ENCODE measurements at places on chromosomes 5 and 9.

DNA sequence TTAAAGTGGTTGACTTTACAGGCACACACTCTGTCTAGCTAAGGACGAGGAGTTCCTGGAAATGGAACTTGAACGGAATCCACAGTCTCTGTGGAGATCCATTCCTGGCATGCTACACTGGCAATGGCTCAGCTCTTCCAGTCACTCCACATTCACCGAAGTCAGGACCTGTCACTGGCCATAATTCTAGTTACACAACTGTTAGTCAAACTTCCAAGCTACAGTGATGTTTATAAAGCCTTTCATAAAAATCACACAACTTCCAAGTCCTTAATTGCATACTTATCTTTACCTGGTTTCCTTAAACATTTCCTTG is 15.7 kb downstream of the CDC14B start:
- DNase-seq = no peak

DNA sequence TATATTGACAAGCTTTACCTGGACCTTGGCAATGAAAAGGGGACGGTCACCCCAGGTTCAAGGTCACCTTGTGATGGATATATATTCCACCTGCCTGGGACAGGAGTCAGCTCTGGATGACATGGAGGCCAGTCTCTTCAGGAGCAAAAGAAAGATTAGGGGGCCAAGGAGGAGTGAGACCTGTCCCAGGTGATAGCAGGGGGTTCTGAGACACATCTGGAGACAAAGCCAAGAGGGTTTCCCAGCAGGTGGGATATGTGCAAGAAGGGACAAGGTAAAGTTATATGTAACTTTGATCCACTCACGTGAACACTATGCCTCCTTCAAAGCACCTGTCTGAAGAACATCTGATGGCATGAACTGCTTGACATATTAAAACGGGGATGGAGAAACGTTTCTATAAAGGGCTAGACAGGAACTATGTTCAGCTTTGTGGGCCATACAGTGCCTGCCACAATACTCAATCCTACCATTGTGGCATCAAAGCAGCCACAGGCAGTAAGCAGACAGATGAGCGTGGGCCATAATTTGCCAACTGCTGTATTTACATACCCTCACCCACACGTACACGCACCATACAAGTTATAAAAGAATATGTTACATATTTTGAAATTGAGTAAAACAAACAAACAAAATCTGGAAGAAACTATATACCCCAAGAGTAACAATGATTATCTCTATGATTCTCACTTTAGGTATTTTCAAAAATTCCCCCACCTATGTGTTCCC is 62.9 kb upstream of the ZNF622 start:
- no peak for DNase-seq

GRCh38 chr5:180642181-180642775 is 7.1 kb downstream of the FLT4 start:
- no peak for DNase-seq

DNA sequence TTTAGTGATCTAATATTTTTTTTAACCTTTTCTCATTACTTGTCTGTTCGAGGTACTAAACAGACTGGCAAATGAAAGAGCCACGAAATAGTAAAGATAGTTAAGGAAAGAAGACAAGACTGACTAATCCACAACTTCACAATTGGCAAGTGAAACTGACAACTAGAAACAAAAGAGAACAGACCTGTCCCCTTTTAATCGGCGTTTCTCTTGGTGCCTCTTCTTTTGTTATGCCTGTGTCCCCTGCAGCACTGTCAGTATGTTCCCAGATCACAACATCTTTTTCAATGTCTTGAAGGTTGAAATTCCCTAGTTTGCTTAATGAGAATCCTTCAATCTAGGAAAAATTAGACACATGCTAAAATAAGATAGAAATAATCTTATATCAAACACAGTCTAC is 26.1 kb downstream of the TUT7 start:
- DNase-seq = no peak

DNA sequence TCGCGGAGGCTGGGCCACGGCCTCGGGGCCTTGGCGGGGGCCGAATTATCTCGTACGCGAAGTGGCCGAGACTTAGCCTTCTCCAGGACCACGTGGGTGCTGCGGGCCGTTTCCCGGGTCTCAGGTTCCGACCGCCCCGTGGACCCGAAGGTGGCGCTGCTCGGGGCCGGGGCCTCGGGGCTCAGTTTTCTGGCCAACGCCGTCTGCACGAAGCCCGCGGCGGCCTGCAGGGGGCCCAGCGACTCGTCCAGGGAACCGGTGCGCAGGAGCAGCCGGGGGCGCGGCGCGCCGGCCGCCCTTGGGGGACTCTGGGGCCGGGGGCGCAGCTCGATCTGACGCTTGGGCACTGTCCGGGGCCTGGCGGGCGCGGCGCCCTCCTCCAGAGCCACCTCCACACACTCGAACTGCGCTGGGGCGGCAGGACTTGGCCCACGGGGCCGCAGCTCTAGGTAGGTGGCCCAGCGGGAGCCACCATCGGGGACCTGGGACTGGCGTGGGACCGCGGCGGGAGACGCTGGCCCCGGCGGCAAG is 716 bp downstream of the PROB1 start:
- no peak for DNase-seq

- no peak for DNase-seq
Observed at GRCh38 chr9:88628114-88628513, 93.1 kb downstream of the NXNL2 start.

DNA sequence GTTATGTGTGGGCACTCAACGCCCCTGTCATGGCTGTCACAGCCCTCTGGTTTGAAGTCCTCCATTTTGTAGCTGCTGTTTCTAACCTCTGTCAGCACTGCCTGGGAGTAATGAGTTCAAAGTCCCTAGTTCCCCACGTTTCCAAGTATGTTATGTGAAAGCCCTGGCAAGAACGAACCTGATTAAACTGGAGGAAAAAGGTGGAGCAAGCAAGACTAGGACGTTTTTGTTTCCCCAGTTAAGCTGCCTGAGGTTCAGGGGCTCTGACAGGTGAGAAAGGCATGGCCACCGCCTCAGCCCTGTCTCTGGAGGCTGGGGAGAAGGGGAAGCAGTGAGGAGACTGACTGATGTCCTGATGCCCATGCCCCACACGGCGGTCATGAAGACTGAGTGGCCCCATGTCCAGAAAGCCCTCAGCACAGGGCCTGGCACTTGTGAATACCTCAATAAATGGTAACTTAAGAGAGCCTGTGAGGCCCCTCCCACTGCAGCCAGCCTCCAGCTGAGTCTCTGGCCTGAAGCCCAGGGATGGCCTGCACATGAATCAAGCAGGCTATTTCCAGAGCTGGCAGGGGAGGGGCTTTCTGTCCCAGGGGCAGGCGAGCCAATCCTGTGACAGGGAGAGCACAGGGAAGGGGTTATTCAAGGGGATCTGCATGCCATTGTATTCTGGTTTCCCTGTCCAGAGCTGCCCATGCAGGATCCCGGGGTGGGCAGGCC is 61.8 kb downstream of the PFDN1 start:
- no peak for DNase-seq

DNA sequence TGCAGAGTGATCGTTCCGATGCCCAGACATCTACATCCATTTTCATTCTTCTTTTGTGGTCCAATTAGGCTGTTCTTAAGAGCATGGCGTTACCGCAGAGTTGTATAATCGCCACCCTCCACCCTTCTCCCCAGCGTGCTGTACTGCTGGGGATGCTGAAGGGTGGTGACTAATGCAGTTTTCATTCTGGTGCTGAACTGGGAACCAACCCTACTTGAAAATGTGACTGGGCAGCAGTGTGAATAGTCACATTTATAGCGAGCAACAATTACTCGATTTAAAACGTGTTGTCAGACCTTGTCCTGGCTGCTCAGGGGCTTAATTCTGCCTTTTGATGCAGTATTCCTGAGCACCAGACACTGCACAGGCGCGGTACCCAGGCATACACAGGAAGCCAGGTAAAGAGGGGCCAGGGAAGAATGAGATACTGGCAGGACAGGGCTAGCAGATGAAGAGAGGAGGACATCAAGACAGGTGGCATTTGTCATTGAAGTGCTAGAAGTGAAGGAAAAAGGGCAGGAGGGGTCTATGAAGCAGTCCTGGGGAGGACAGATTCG is 719 bp upstream of the ISCA1 start:
- DNase-seq = no peak

- peak; percentile 61 for DNase-seq
Observed at GRCh38 chr9:112112941-112113681, 62.0 kb downstream of the SUSD1 start.

GRCh38 chr5:147417135-147417813 is 92.6 kb downstream of the DPYSL3 start:
- DNase-seq = no peak

GRCh38 chr9:137670391-137671195 is 51.8 kb downstream of the EHMT1 start:
- DNase-seq = no peak

DNA sequence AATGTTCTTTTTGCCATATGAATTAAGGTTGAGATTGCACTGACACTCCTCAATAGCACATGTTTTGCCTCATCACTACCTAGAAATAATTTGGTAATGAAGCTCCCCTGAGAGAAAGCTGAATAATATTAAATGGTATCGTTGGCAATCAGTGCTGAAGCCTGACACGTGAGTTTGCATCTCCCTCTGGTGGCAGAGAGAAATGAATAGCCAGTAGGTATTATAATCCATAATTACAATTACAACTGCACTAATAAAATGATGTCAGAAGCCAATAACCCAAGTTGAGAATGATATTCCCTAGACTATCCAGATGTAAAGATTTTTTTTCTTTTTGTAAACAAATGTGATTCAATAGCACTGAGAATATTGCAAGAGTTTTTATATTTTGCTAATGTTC is 700.3 kb downstream of the PTPRD start:
- no peak for DNase-seq

GRCh38 chr5:145484158-145484557 is 351.0 kb downstream of the PRELID2 start:
- no peak for DNase-seq

DNA sequence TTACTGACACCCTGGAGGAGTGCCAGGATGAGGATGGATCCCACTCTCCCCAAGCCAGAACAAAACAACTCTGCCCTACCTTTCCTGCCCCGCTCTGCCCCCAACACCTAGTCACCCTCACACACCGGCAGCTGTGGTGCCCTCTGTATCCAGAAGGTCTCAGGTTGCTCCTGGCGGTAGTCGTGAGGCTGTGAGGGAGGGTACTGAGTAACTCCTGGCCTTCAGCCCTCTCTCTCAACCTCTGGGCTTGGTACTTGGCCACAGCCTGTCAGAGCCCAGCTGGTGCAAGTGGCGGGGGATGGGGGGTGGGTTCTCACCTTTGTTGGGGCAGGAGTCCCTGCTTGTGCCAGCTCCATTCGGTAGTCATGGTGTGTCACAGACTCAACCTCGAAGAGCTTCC is 1.9 kb downstream of the SPAG8 start:
- DNase-seq = no peak

DNA sequence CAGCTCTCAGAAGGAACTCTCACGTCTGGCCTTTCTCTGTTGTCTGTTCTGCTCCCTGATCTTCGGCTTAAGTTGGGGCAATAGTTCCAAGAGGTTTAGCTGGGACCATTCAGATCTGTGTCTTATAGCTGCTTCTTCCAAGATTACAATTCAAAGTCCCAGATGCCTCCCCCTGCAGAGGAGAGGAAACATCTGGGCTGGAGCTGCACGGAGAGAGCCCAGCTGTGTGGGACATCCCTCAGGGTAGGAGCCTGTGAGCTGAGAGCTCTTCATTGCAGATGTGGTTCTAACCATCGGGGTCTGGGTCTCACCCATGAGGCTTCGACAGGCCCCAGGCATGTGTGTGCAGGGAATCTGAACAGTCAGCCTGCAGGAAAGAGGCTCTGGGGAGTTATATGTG is 9.0 kb upstream of the PHF19 start:
- no peak for DNase-seq

- DNase-seq = no peak
Observed at GRCh38 chr5:148776780-148777179, 49.6 kb upstream of the ADRB2 start.

DNA sequence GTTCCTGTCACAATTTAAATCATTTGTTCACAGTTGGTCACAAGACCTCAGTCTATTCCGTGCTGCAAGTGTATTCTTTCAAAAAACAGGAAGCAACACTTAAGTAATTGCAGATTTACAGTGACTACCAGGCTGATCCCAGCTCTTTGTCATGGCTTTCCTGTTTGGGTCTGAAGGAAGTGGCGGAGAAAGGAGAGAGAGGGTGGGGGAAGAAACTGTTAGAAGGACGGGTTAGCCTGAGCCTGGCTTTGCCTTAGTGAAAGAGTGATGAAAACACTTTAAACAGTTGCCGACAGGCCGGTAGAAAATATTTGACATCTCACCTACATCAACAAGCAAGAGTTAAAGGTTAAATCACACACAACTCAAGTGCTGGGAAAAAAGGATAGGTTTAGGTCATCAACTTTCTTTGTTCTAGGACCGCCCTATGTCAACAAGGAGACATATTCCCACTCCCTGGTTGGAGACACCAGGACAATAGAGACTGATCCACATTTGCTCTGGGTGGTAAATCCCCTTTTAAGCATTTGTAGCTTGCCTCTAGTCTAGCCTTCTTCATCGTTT is 102.2 kb upstream of the DAB2 start:
- peak; percentile 22 for DNase-seq

- no peak for DNase-seq
Observed at GRCh38 chr5:126988021-126988569, 42.3 kb downstream of the MARCHF3 start.

- no peak for DNase-seq
Observed at GRCh38 chr5:179904463-179905160, 3.1 kb downstream of the TBC1D9B start.

- no peak for DNase-seq
Observed at GRCh38 chr5:26757941-26758340, 280.4 kb downstream of the CDH9 start.

DNA sequence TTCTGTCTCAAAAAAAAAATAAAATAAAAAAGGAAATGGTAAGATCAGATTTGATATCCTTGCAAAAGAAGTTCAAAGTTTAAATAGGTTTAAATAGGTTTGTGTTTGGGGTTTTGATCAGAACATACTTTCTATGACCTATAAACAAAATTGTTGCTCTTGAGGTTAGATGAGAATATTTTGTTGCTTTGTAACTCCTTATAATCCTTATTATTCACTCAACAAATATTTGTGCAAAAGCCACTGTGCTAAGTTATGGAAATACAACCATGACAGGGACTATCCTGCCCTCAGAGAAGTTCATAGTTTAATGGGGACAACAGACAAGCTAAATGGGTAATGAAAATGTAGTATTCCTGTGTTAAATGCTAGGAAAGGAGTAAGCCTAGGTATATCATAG is 71.5 kb downstream of the INVS start:
- no peak for DNase-seq

DNA sequence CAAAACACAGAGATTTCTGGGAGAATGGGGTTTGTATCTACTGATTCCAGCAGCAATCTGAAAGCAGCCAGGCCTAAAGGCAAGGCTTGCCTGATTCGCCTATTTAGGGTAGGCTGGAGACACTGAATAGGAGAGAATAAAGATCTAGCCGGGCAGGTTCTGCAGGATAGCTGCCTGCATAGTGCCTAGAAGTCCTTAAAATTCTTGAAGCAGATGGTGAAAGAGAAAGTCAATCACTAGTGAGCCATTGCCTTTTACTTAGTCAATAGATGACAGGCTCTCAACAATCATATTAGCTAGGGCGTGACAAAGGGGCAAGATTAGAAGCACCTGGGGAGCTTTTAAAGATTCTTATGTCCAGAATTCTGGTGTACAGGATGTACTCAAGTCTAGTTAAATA is 522.7 kb downstream of the HTR1A start:
- no peak for DNase-seq

GRCh38 chr9:16653491-16654399 is 216.7 kb downstream of the BNC2 start:
- DNase-seq = no peak
